Pons (tissue), 1 donor: ENCODE measurements at places on chromosomes 5 and 9.

DNA sequence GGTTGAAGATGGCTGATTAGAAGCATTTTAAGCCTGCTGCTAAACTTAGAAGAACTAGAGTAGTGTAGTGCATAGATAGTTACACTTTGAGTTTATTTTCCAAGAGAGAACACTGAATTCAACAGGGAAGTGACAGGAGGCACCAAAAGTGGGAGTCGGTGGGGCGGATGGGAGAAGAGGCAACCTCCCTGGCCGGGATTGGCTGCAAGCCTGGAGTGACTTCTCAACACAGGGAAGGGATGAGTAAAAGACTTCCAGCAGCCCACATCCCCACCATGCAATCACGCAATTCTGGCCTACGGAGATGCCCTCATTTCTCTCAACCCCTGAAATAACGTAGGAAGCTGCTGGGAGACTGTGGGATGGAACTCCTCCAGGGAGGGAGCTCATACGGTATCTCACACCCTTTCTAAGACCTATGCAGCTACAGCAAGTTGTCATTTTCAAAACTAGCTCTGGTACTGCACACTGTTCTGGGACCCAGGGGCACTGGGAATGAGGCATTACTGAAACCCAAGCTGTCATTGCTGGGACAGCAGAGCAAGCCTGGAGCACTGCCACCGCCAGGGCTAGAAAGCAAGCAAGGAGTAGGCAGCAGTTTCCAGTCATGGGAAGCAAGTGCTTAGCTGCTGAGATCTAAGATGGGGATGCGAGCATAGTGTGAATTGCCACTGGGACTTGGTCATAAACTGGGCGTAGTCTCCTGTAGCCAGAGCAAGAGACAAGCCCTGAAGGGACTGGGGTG lies 331.6 kb upstream of the PTGER4 start:
- DNase-seq, result no peak

DNA sequence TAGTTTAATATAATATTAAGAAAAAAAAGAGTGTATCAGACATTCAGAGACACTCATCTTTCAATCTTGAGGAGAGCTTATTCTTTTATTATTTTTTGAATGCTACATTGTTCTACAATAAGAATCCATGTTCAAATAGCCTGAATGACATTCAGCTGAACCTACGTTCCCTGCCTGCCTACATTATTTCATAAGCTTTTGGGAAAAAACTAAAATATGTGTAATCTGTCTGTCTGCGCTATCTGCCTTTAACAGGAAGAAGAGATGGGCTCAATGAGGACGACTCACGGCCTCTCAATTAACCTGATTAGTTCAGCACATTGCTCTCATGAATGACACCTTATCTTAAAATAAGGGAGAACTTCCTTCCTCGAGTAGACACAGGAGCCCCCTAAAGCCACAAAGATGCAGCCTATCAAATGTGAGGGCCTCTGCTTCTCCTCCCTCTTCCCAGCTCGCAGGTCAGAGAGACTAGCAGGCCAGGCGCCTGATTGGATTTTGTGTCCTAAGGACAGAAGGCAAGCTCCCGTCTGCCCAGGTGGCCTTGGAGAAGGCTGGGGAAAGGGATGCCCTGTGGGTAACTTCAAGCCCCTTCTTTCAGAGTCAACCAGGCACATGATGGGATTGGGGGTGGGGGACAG lies 37.8 kb downstream of the EBF1 start:
- no peak for DNase-seq

DNA sequence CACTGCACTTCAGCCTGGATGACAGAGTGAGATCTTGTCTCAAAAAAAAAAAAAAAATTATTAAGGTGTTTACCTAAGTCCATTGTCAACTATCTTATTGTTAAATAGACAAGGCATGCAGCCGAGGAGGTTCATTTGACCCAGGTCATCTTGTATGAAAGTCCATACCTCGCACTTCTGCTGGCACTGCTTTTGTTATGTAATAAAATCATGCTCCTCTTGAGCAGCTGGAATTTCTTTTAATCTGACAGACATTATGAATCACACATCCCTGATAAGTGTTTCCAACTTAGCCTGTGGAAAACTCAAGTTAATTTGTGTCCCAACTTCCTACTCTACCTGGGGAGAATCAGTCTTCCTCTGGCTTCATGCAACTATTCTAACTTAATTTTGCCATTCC lies 315.6 kb upstream of the KLF4 start:
- no peak for DNase-seq

GRCh38 chr9:133377721-133378216 lies 1.6 kb downstream of the STKLD1 start:
- DNase-seq, result no peak
